ENCODE measurements at places on chromosomes 13 and 19.

DNA sequence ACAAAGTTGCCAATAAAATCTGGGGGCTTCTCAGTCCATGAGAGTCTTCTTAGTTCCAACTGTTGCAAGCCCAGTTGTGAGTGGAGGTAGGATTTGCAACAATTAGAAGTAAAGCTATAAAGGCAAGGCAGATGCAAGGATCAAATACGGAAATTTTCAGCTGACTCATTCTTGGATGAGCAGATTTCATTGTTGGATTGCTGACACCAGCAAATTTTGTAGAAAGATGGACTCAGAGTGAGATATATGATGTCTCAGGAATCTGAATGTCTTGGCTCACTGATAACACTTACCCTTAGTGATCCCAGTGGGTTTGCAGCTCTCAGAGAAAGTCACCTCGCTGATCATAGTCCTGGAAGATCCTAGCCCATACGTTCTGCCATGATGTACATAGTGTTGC lies 209.0 kb downstream of the GPC6 start:
- no peak for DNase-seq

- DNase-seq: no peak
Measured at GRCh38 chr19:2740314-2740656, 468 bp upstream of the SLC39A3 start.

DNA sequence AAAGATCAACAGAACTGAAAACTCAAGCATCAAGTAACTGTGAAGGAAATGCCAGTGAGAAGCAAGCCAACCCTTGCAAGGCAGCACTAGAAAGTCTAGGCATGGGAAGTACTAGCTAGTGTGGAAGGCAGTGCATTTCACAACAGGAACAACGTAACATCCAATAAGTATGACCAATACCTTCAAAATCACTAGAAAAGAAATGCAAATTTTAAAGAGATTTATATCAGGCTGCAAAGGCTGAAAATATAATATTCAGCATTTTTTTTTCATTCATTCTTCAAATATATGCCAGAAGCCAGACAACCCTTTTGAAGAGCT lies 121.9 kb downstream of the DLEU7 start:
- DNase-seq: no peak

GRCh38 chr13:31012655-31013024 lies 80.2 kb downstream of the TEX26 start:
- no peak for DNase-seq

- DNase-seq: no peak
Measured at GRCh38 chr13:80844164-80844563, 503.2 kb upstream of the SPRY2 start.

- DNase-seq: no peak
Measured at GRCh38 chr13:38624822-38625221, 62.1 kb upstream of the FREM2 start.

DNA sequence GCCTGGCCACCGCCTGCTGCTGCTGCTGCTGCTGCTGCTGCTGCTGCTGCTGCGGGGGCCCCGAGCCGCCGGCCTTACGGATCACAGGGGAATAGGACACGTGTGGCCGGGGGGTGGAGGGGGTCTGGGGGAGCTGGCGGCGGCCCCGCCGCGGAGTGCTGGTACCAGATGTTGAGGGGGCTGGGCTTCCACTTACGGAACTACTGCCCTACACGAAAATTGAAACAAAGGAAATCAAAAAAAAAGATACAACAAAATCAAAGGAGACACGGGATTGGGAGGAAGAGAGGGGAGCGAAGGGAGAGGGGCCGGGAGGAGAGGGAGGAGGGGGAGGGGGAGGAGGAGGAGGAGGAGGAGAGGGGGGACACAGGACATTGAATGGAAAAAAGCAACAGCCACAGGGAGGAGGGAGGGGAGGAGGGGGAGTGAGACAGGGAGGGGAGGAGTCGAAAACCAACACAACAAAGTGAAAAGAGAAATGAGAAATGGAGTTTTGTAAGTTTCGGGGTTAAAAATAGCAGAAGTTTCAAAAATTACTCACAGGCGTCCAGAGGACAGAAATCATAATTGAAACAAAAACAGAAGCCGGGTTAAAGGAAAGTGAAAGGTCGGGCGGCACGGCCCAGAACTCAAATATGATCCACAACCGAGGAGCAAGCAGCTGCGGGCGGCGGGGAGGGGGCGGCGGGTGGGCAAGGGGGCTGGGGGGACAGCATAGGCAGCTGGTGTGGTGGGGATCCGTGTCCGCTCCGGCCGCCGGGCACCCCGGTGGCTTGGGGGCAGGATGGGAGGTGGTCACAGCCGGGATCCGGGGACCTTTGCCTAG lies 57.8 kb downstream of the IER2 start:
- peak; percentile 5 for DNase-seq

- DNase-seq: no peak
Measured at GRCh38 chr19:5588906-5589676, 21.3 kb upstream of the TINCR start.

DNA sequence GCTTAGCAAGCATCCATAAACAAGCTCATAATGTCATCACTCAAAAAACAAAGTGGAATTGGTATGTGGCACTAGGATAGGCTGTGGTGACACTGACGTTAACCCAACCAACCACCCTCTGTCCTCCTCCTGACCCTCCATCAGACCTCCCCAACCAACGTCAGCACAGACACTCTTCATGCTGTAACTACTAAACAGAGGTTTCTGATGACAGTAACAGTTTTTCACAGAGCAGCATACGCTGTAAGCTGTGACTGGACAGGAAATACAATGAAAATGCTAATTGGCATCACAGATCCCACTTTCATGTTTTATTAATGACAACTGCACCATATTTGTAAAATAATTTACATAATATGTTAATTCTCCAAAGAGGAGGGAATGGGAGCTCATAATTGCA lies 238.0 kb downstream of the IRS2 start:
- DNase-seq: no peak

DNA sequence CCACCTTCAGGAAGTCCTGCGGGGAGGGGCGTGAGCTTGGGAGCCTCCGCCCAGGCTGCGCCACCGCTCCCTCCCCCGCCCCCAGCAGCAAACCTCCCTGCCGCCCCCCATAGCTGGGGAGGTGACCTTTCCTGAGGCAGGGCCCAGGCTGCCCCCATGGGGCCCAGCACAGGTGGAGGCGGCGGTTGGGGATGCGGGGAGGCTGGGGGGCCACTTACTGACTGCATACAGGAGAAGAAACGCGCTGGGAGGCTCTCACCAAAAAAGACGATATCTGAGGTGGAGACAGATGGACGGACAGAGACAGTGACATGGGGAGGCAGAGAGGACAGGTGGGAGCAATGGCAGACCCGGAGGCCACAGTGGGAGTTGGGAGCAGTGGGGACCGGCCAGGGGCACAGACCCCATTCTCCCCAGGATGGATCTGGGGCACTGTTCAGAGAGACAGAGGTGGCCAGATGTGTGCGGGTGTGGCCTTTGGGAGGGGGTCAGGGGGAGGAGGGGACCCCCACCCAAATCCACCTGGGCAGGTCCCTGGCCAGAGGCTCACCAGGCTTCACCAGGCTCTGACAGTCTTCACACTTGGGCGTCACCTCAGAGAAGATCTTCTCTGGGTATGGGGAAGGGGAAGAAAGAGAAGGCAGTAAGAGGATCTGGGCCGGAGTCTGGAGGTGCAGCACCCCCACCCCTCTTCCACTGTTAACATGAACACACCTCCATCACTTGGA lies 3.0 kb upstream of the RINL start:
- no peak for DNase-seq

DNA sequence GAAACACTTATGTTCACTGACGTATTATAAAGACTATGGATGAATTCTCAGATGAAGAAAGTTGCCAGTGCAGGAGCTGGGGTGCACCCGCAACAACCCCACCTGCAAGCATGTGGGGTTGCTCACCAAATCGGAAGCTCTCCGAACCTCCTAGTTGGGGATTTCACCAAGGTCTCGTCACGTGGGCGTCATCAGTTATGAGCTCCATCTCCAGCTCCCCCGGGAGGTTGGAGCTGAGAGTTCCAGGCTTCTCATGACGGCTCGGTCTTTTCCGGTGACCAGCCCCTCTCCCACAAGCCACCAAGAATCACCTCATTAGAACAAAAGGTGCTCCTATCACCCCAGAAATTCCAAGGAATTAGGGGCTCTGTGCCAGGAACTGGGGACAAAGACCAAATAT lies 46.1 kb upstream of the TUBGCP3 start:
- DNase-seq: no peak

- no peak for DNase-seq
Measured at GRCh38 chr19:48624791-48625723, 5.8 kb downstream of the SPHK2 start.

GRCh38 chr13:26052337-26052736 lies 521 bp upstream of the SHISA2 start:
- DNase-seq: no peak

DNA sequence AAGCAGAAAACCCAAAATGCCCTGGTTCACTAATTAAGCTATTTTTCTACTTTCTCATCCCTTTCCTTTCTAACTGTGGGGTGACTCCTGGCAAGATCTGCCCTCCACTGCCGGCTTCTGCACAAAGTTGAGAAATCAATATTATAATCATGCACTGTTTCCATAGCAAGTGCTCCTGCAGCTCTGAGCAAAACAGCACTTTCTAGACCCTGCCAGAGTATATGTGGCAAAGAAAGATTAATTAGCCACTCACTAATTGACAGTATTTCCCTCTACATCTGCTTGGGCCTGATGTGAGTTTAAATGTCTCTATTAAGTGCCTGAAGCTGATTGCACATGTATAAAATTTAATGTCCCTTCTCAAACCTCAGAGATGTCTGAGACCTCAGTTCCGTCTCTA lies 39.5 kb upstream of the FAM216B start:
- DNase-seq: no peak

- no peak for DNase-seq
Measured at GRCh38 chr19:5775668-5776309, 8.8 kb downstream of the PRR22 start.

- no peak for DNase-seq
Measured at GRCh38 chr13:30844548-30845296, 61.3 kb upstream of the MEDAG start.

- no peak for DNase-seq
Measured at GRCh38 chr13:30708541-30708940, 26.8 kb upstream of the ALOX5AP start.

DNA sequence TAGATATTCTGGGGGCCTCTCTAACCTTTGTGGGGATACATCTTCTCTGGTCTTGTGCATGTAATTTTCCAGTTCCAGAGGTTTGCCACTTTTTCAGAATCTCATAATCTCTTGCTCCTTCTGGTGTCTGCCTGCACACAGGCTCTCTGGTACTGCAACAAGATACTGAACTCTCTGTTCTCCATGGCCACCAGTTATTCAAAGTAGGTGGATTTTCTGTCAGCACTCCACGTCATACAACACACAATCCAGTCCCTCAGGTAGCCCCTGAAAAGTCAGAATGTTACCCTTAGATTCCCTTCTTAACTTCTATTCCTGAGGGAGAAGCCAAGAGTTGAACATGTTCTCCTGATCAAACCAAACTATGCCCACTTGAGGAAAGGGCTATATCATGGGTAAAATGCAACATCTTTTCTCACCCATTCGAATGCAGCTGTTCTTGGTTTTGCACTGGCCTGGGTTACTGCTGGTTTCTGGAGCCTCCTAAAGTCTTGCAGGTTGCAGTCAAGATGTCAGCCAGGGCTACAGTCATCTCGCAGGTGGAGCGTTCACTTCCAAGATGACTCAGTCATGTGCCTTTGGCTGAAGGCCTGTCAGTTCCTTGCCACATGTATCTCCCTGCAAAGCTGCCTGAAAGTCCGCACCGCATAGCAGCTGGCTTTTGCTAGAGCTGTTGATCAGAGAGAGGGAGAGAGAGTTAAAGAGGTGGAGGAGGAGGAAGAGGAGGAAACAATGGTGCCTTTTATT lies 57.7 kb upstream of the TUBA3C start:
- DNase-seq: no peak

DNA sequence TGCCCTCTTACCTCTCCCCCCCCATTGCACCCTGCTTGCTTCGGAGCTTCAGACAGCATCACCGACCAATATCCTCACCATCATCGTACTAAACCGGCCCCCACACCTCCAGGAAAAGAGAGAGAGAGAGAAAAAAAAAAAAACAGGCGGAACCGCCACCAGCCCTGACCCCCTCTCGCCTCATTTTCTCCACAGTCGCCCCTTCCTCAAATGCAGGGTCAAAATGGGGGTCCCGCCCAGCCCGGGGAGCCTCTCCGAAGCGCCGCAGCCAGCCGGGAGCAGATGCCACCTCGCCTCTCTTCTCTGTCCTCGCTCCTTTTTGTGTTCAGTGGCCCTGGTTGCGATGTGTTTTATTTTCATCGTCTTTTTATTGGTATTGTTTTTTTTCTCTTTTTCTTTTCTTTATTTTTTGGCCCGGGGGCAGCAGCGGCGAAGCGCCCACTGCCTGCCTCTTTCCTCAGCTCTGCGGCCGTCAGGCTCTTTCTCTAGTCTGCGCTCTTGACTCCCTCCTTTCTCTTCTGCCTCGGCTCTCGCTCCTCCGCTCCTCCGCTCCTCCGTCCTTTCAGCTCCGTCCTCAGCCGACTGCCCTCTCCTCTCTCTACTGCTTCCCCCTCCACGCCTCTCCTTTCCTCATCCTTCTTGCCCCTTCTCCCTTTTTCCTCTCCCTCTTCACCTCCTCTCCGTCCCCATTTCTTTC lies 41.4 kb downstream of the DEDD2 start:
- no peak for DNase-seq

GRCh38 chr13:50085063-50085462 lies 69.8 kb downstream of the KCNRG start:
- DNase-seq: peak; percentile 31

DNA sequence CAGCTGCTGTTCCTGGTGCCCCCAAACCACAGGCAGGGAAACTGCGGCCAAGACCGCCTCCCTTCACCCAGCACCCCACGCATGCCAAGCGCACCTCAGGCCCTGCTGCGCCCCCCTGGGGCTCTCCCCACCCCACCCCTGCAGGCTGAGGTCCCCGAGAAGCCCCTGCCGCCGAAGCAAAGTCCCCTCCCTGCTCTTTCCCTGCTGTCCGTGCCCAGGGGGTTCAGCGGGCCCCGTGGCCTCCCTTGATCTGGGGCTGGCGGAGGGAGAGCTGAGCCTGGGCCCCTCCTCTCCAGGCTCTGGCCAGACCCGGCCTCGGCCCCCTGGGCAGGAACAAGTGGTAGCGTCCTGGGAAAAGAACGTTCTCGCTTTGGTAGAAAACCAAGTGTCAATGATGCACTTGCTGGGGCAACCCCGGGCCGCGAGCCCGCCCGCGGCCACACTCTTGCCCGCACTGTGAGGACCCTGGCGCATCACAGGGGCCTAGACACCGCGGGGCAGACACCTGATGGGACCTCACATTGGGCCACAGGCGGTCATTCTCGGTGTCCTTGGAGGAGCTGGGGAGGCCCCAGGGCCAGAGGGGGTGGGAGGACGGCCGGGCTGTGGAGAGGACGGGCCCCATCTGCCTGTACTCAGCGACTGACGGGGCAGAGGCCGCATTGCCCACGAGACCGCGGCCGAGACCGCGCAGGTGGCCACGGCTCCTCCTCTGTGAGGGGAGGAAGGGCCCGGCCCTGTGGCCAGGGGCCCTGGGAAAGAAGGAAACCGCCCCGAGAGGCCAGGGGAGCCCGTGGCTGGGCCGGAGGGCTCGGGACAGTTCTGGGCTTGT lies 29.0 kb downstream of the GPX4 start:
- no peak for DNase-seq

- DNase-seq: no peak
Measured at GRCh38 chr13:50594276-50595051, 249.0 kb downstream of the DLEU7 start.

All from D721Med (cell line).